ENCODE measurements at places on chromosomes 5 and 9.

GRCh38 chr5:67133776-67134175, 62.8 kb downstream of the CD180 start:
- DNase-seq, result no peak

DNA sequence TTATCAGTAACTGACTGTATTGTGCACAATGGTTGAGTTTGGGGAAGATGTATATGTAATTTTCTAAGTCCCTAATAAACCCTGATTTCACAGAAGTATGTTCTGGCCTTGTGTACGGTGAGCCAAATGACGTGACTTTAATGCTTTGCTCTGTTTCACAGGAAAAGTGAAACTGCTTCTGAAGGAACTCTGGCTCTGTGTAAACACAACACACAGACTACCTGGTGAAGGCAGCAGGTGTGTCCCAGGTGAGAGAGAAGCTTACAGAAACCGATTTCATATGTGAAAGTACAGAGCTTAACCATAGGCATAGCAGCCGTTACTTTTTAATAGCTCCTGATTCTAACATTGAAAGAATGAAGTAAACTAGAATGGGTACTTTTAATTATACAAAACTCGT, 31.9 kb downstream of the ICE1 start:
- no peak for DNase-seq

DNA sequence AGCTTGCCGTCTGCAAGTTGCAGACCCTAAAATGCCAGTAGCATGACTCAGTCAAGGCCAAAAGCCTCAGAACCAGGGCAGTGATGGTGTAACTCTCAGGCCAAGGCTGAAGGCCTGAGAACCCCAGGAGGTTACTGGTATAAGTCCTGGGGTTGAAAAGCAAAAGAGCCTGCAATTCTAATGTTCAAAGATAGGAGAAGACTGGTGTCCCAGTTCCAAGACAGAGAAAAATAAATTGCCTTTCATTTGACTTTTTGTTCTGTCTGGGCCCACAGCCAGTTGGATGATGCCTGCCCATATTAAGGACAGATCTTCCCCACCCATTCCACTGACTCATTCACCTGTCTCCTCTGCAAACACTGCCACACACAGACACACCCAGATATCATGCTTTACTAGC, 673.2 kb downstream of the CDH18 start:
- DNase-seq, result no peak

- DNase-seq, result no peak
These were observed 27.6 kb downstream of the SEMA4D start for GRCh38 chr9:89470224-89470839.

- DNase-seq, result no peak
These were observed 30.2 kb upstream of the CCNG1 start for GRCh38 chr5:163407034-163407655.

DNA sequence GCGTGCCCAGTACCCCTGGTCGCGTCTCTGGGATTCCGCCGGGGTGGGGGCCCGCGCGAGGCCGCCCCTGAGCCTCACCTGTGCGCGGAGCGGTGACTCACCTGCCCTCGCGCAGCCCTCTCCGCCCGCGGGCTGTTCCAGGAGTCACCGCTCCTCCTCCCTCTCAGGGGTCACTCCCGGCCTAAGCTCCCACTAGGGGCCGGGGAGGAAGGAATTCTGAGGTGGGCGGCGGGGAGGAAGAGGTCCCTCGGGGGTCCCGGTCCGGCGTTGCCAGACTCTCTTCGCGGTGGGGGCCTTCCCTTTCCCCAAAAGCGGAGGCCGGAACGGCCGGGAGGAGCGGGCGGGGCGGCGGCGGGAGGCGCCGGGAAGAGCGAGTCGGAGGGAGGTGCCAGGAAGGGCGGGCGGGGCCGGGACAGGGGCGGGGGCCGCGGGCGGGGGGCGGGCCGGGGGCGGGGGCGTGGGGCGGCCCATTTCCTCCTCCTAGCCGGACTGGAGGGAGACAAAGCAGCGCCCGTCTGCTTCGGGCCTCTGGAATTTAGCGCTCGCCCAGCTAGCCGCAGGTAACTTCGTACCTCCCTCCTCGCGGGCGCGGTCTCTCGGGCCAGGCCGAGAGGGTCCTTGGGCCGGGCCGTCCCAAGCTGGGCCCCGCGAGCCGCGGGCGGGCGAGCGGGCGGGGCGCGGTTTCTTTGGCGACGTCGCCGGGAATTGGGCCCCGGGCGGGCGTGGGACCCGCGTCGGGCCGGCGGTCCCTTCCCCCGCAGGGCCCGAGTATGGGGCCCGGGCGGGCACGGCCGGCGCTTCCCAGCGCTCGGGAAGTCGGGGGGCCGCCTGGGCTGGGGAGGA, at the start of gene CTNNA1:
Gene CTNNA1 (plus strand): TSS at position 475 of the 843 bp plus-strand sequence. CDS start 28,500 bp downstream, outside the sequence.
- peak; percentile 82 for DNase-seq

DNA sequence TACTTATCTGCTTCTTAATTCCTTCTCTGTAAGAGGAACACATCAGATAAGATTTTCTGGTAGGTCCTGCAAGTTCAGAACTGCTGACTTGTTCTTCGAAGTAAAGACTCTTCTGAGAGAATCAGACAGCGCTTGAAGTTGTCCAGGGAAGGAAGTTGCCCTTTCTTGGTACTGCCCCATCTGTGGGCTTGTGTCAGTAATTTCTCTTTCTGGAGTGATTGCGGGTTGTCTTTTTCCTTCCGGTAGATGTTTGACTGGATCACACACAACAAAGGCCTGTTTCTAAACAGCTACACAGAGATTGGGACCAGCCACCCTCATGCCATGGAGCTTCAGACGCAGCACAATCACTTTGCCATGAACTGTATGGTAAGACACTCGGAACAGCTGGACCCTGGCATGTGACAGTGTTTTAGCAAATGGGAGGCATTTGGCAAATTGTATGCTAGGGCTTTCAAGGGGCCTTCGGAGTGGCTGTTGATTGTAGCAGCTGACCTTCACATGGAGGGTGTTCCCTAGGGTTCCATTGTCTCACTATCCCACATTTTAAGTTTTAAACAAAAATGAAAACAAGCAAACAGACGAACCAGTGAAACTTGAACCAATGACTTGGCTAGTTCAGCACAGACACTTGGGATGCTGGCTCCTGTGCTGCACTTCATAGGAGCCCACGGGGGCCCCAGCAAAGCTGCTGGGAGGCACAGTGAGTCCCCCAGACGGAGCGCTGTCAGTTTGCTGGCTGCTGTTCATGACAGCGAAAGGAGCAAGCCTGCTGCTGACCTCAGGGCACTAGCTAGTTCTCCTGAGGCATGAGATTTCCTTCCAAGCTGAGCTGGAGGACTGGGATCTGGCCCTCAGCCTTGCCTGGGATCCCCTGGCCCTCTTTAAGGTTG, 149.9 kb downstream of the TRIO start:
- no peak for DNase-seq

- DNase-seq, result no peak
These were observed 297.9 kb downstream of the TLE1 start for GRCh38 chr9:81391457-81391825.

GRCh38 chr5:168885324-168886120, 306.4 kb upstream of the PANK3 start:
- DNase-seq, result peak; percentile 33

- no peak for DNase-seq
These were observed 195.3 kb downstream of the BNC2 start for GRCh38 chr9:16675131-16675530.

DNA sequence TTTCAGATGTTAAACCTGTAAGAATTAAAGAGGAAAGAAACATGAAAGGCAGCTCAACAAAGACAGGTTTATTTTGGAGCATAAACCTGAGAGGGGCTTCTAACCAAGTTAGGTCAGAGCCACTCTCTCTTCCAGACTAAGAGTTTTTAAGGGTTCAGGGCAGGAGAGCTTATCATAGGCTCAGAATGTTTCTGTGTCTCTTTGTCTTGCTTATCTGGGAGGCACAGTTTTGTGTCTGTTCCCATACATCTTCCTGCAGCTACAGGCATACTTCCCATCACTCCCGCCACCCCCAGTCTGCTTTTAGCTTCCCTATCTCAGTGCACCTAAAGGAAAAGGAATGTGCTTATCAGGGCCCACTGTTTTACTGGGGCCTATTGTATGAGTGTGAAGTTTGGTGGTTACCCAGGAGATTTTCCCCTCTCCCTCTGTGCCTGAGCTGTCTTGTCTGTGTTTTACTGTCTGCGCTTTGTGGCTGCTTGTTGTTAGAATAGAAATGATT, 21.9 kb downstream of the CD14 start:
- DNase-seq, result no peak

DNA sequence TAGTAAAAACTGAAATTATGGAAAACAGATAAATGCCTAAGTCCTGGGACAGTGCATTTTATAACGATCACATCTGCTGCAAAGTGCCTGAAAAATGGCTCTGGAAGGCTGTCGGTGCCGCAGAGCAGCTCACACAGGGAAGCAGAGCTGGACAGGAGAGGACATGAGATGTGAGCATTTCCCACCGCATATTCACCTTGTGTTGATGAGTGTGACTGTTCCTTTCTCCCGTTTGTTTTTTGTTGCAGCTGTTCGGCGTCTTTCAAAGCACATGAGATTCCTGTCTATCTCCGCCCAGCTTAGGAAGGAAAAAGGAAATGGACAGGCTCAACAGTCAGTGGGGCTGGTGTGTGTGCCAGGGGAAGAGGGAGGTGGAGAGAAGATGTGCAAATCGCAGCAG, 164.9 kb upstream of the SEMA6A start:
- no peak for DNase-seq

DNA sequence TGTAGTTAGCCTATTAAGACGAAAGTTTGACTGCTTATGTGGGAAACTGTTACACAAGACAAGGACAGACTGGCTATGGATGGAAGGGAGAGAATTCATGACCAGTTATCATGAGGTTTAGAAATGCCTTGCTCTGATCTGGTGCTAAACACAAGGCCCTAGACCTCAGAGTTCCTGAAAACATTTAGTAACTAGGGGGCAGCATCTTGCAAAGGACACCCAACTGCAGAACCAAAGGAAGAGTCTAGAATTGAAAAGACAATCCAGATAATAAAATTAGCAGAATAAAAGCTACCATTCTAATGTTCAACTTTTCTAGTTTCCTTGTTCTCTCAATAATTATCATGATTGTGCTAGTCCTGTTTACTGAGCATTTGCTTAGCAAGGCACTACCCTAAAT, 130.5 kb upstream of the GPR151 start:
- DNase-seq, result no peak

DNA sequence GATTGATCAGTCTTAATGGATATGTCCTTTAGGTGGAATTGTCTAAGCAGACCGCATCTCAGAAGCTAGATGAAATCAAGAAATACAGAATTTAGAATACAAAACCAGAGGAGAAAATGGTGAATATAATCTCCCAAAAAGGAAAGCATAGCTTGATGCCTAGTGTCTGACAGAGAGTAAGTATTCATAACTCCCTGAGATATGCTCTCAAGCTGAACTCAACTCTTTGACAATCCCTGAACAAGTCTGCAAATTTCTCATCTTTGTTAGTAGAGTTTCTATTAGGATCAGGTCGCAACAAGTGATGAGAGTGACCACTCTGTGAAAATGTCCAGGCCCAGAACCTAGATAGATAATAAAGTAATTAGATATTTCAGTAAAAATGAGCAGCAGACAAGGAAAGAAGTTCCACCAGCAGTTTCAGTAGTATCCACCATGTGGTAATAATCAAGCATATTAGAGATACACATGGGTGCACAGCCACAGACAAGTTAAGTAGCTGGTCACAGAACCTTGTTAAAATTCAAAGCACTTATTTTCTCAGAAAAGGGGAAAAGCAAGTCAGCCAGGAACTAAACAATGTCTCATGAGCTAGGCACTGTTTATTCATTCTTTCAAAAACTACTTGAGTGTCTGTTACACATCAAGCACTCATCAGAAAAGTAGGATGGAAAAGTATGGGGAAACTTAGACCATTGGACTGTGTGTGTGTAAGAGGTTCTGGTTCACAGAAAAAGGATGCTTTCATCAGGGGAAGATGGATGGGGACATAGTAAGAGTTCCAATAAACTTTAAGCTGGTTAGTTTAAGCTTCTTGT, 481.5 kb upstream of the TUSC1 start:
- no peak for DNase-seq

DNA sequence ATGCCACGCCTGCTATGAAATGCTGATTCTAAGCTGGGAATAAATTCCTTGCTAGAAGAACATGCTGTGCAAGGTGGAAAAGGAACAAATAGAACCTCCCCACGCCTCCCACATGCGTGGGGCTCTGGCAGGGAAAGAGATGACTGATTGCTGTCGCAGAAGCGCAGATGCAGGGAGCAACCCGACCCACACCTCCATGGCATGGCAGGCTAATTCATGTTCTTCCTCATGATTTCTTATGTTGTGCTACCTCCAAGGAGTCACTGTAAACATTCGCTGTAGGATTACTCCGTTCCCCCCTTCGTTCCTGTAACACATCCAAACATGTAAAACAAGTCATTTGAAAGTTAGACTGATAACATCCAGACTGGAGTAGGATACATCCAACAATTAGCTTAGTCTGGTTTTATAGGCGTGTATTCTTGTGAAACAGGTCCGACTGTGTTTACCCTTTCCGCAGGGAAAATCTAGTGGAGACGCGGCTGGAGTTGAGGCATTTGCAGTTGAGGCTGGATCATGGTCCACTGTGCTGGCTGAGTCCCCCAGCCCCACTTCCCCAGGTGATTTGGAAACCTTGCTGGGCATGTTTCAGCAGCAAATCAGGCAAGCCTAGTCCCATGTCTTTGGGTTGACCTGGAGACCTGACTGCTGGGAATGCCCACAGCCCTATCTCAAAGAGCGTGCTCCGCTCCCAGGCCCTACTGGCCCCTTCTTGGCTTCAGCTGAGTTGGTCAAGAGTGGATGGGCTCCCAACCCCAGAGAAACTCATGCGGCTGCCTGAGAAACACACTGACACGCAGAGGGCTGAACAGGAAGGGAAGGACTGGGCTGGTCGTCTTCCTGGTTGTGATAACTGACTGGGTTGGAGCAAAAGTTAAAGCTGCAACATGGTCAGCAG, 24.8 kb upstream of the ANKRD33B start:
- peak; percentile 91 for DNase-seq

GRCh38 chr9:114551750-114552685, 35.6 kb upstream of the ATP6V1G1 start:
- no peak for DNase-seq

GRCh38 chr5:133430095-133430494, 182.2 kb downstream of the FSTL4 start:
- DNase-seq, result no peak

- DNase-seq, result no peak
These were observed 375.1 kb downstream of the SPATA31D1 start for GRCh38 chr9:82363682-82364081.

DNA sequence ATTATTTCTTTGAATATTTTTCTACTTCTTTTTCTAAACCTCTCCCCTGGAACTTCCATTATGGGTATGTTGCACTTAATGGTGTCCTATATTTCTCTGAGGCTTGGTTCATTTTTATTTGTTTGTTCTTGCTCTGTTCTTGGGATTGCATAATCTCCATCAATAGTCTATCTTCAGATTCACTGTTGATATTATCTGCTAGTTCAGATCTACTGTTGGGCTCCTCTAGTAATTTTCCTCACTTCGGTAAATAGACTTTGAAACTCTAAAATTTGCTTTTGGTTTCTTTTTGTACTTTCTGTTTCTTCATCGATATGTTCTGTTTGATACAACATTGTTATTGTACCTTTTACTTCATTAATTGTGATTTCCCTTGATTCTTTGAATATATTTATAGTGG, 76.3 kb downstream of the MTREX start:
- no peak for DNase-seq

Data from head of caudate nucleus (tissue), 42 donors.